ENCODE measurements at places on chromosomes 4 and X.

GRCh38 chrX:71182871-71183270 is 38.2 kb downstream of the NLGN3 start:
- no peak for DNase-seq

GRCh38 chr4:184645904-184646610 is 3.2 kb downstream of the CASP3 start:
- DNase-seq = no peak

- DNase-seq = no peak
Measured at GRCh38 chr4:180398564-180398963, 1844.6 kb upstream of the TENM3 start.

- DNase-seq = no peak
Measured at GRCh38 chrX:13938051-13938828, 91.5 kb downstream of the GEMIN8 start.

- no peak for DNase-seq
Measured at GRCh38 chr4:123250843-123251242, 145.8 kb upstream of the SPRY1 start.

- no peak for DNase-seq
Measured at GRCh38 chrX:76977452-76977851, 469.7 kb upstream of the FGF16 start.

- no peak for DNase-seq
Measured at GRCh38 chr4:159937595-159937994, 834.7 kb downstream of the RAPGEF2 start.

GRCh38 chr4:830601-831482 is 4.9 kb upstream of the CPLX1 start:
- DNase-seq = no peak

DNA sequence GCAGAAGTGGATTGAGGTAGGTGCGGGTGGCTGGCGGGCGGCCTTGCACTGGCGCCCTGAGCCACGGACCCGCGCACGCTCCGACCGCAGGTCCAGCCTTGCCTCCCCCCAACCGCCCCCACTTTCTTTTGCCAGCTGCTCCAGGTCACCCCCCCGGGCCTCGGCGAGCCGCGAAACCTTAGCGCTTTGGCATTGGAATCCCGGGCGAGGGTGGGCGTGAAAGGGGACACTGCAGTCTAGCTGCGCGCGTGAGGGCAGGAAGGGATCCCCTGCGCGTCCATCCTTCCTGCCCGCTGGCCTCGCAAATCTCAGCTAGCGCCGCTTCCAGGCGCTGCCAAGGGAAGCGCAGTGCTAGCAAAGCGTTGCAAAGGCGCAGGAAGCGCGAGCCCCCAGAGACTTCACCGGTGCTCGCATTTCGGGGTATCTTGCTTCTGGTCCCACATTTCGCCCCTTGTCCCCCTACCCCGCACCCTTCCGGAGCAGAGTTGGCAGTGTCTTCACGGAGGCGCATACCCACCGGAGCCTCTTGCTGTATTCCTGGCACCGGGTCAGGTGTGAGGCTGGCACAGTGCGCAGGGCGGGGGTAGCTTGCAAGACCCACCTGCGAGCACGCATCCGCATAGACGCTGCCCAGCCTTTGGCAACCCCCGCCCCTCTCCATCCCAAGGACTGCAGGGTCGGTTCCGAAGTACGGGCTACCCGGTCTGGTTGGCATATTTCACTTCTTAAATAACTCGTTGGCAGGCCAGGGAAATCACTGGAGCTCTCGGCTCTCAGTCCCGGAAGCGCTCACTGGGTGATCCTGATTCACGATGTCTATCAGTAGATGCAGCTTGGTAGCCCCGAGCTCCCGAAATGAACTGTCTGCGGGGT is 104.4 kb downstream of the UCHL1 start:
- DNase-seq = no peak

DNA sequence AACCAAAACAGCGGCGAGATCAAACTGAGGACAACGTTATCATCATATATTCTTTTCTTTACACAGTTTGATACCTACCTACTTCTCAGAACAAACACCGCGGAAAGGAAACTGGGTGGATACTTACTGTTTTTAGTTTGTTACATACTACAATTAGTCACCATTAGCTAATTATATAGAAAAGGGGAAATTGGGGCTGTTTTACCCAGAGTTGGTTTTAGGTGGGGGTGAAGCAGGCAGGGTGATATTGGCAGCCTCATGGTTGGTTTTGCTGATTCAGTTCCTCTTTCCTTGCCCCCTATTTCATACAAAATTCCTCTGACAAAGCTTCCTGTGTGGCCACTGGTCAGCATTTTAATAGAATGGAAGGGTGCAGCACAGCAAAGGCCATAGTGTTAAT is 77.8 kb downstream of the SORBS2 start:
- no peak for DNase-seq

- DNase-seq = no peak
Measured at GRCh38 chr4:44351069-44351468, 97.5 kb downstream of the KCTD8 start.

- DNase-seq = no peak
Measured at GRCh38 chr4:183403961-183404360, 40.5 kb upstream of the CDKN2AIP start.

DNA sequence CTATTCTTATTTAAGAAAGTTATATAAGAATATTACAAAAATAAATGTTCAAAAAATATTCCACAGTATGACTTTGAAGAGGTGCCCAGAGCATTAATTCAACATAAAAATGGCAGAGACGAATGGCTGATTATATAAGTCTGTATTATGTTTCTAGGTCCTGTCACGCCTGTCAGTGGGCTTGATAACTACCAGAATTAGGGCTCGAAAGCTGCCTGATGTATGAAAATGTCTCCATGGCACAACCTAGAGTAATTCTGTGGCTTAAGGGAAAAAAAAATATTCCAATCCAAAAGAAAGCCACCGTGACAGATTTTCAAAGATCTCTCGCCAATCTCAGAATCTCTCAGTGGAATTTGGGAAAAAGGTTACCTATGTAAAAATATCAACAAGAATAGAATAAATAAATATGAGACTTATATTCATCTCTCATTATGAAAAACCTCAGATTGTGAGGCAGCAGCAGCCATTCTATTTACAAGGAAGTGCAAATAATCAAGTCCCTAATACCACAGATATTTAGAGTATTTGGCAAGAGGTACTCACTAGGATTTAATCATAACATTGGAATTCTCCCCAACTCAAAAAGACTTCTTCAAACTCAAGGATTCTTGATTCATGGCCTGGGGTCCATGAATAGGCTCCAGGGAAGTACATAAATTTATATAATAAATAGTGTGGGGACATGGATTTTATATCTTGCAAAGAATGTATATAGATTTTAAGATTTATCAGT is 489.1 kb upstream of the INTU start:
- no peak for DNase-seq

DNA sequence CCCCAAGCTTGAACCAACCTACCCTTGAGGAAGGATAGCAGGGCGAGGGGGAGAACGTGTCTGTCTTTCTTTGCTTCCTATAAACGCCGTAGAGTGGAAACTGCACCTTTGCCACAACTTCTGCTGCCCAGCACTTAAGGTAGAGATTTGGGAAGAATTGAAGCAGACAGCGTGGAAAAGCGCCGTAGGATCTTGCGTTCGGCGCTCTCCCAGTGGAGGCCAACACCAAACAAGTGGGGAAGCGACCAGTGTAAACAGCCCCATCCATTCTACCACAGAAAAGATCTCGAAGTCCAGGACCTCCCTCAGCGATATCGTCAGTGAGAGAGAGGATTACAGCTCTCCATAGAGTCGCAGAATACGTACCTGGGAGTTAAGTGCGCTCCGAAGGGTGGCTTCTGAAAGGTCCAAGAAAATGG is 3.9 kb upstream of the NKX6-1 start:
- no peak for DNase-seq

- no peak for DNase-seq
Measured at GRCh38 chr4:101865501-101866062, 75.1 kb downstream of the BANK1 start.

- no peak for DNase-seq
Measured at GRCh38 chr4:113602646-113603228, 158.8 kb downstream of the CAMK2D start.

- DNase-seq = no peak
Measured at GRCh38 chr4:123522081-123522480, 125.5 kb downstream of the SPRY1 start.

- no peak for DNase-seq
Measured at GRCh38 chr4:10691651-10692050, 7.1 kb upstream of the CLNK start.

DNA sequence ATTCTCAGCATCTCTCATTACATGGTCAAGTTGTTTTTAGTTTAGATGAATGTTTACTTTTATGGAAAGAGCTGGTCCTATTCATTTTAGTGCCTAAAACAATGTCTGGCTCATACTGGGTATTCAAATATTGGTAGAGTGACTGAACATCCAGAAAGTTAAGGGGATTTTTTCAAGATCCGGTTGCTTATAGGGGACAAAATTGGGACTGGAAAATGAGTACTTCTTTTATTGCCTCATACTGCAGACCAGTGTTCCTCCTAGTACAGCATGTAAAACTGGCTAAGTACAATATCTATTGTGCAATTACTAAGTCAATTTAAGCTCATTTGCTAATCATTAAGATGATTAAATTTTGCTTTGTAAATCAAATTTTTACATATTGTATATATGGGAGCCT is 13.9 kb downstream of the RP2 start:
- no peak for DNase-seq

DNA sequence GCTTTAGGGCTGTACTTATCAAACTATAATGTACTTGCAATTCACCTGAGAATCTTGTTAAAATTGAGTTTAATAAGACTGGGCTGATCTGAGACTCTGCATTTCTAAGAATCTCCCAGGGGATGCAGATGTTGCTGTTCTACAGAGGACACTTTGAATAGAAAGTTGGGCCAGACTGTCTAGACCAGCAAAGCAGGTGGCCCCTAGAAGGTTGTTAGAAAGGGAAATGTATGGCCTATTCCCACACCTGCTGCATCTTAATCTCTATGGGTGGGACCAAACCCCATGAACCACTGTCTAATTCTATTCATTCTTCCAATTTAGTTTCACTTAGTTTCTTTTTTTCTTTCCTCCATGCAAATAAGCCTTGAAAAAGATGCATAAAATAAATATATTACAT is 413.2 kb upstream of the TECRL start:
- DNase-seq = no peak

- no peak for DNase-seq
Measured at GRCh38 chr4:47498899-47499298, 13.8 kb downstream of the ATP10D start.

GRCh38 chr4:7020290-7020689 is 22.9 kb upstream of the TADA2B start:
- DNase-seq = no peak

DNA sequence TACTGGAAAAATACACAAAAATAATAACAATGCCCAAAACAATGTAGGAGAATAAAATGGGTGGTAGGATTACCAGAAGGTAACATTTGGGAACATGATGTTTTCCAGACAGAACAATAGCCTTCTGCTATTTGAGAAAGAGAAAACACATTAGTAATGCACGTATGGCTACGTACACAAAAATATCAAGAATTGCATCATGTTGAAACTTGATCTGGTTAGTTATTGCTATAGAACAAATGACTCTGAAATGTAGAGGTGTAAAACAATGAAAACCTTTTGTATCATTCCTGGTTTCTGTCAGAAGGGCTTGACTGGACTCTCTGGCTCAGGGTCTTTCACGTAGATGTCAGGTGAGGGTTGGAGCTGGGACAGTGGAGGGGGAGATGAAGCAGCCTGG is 1040.0 kb downstream of the FAT4 start:
- no peak for DNase-seq

All from activated CD4-positive, alpha-beta T cell treated with anti-CD3 and anti-CD28 coated beads for 24 hours (primary cell).